ENCODE measurements at places on chromosomes 16 and 17.

DNA sequence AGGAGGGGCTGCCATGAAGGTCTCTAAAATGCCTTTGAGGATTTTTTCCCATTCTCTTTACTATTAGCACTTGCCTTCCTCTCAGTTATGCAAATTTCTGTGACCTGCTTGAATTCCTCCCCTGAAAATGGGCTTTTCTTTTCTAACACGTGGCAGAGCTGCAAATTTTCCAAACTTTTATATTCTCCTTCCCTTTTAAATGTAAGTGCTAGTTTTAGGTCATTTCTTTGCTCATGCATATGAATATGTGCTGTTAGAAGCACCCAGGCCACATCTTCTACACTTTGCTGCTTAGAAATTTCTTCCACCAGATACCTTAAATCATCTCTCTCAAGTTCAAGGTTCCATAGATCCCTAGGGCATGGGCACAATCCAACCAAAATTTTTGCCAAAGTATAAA, 11.8 kb downstream of the CLEC10A start:
- no peak for DNase-seq

DNA sequence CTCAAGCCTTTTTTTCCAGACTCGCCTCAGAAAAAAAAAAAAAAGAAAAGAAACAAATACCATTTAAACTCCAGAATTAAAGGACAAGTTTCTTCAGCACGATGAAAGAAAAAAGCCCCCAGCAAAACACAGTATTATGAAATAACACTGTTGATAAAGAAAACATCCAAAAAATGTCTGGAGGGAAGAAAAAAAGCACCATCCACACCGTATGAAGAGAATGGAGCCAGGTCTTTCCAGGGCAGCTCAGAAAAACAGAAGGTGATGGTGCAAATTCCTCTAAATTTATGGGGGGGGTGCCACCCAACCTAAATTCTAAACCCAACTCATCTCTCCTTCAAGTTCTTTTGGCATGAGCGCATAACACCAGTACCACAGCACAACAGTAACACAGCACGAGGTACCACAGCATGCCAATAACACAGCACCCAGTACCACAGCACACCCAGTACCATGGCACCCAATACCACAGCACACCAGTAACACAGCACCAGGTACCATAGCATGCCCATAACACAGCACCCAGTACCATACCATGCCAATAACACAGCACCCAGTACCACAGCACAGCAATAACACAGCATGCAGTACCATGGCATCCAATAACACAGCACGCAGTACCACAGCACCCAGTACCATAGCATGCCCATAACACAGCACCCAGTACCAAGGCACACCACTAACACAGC, 19.0 kb downstream of the AXIN1 start:
- DNase-seq = no peak

GRCh38 chr16:73126525-73126853, 78.6 kb upstream of the ZFHX3 start:
- peak; percentile 5 for DNase-seq

DNA sequence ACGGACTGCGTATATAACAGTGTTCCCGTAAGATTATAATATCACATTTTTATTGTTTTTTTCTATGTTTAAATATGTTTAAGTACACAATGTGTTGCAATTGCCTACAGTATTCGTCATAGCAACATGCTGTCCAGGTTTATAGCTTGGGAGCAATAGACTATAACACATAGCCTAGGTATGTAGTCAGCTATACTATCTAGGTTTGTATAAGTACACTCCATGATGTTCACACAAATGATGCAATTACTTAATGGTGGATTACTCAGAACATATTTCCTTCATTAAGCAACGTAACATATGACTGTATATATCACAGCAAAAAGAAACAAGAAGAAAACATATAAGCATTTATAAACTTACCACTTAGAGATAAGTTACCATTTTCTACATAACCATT, 160.0 kb downstream of the CBLN1 start:
- DNase-seq = no peak

- peak; percentile 94 for DNase-seq
Observed at GRCh38 chr16:11105038-11105903, 150.7 kb downstream of the SOCS1 start.

DNA sequence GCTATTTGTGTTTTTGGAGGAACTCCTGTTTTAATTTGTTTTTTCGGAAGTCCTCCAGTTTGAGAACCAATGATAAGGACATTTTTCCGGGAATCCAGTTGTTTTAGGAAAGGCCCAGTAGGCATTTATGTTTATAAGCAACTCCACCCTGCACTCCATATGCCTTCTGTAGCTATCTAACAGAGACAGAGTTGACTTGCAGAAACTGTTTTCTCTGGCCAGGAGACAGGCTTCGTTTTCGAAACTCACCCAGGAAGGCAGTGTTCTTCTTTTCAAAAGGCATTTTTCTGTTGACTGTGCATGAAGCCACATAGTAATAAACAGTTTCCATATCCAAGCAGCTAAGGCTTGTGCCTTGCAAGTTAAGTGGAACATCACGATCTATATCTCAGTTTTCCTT, 587.1 kb downstream of the WWOX start:
- DNase-seq = no peak

- DNase-seq = peak; percentile 63
Observed at GRCh38 chr16:14301169-14302030, 230.3 kb downstream of the MRTFB start.
